Mesothelial cell of epicardium (in vitro differentiated cells): ENCODE measurements at places on chromosomes 3 and 15. TPM values are rescaled to one million over a fixed set of nuclear protein-coding genes. Genes with fewer than 3 reads are reported as not detected.

- no peak for DNase-seq
Observed at GRCh38 chr3:39189959-39190269, 2.5 kb downstream of the XIRP1 start.

Gene HHLA2
- not detected in 3 replicates for total RNA-seq

- no peak for DNase-seq
Observed at GRCh38 chr3:11717768-11718636, 74.3 kb upstream of the VGLL4 start.

Gene PSMA4
- total RNA-seq = 163 to 176 TPM (median 165 TPM) in 3 replicates

DNA sequence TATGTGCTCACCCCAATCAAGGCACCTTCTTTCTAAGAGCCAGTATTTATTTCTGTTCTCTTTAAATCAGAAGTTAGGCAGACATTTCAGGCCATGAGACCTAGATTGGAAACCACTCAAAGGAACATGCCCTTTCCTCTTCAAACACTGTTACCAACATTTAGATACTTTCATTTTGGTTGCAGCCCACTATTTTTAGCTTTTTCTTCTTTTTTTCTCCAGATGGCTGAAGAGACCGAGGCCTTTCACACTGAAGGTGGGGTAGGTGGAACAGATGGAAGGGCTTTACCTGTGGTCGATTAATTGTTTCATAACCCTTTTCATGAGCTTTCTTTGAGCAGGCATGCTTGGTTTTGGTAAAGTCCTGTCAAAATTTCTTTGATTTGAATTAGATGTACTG lies 10.9 kb upstream of the LZTFL1 start:
- DNase-seq = no peak

DNA sequence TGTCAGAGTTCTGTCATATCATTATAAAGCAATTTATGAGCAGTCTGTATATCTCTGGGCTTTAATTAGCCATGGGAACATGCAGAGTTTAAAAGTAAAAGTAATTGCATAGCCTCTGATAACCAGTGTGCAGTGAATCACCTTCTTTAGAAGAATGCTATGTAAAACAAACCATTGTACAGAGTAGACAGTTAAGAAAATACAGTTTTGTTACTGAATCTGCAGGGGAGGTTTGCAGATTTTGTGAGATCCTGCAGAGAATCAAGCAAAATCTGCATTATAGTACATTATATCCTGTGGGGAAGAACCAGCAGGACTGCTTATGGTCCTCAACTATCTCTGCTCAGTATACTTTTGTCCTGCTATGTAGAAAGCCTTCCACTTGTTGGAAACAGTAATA lies 396.2 kb upstream of the NAALADL2 start:
- no peak for DNase-seq

DNA sequence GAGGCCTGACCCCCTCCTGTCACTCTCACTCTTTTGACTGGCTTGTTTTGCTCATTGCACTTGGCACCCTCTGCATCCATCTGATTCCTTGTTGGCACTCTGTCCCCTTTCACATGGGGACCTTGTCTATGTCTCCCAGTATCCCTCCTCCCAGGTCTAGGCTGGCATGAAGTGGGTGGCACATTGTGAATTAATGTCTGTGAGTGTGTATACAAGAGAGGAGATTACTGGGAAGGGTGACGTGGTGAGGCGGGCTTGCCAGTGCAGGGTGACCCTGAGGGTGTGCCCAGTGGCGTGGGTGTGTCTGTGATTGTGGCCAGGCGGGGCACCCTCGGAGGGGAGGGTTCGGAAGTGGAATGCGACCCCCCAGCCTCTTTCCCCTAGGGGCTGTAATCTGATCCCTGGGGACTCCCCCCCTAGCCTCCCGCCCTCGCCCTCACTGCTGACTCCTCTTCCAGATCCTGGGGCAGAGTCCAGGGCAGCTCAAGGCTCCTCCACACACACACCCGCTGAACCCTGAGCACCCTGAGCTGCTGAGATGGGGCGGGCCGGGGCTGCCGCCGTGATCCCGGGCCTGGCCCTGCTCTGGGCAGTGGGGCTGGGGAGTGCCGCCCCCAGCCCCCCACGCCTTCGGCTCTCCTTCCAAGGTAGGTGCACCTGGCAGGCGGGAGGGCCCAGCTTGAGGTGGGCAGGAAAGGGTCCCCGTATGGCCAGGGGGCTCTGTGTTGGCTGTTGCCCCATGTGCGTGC lies at the start of gene SEMA3B:
TSS of gene SEMA3B (plus strand) at position 445 of the 749 bp plus-strand sequence. CDS start at position 539, 94 bp downstream.
- DNase-seq = no peak

DNA sequence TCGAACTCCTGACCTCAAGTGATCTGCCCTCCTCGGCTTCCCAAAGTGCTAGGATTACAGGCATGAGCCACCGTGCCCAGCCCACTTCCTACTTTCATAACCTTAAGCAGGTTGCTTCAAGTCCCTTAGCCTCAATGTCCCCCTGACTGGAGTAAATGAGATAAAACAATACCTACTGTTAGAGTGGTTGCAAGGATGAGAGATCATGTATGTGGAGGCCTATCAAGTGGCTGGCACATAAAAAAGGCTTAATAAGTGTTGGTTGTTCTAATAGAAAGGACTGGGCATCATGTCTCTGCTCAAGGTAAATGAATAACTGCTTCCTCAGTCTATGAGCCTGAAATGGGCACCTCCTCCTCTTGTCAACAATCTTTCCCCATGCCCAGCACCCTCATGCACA lies 25.9 kb upstream of the UBE2E1 start:
- DNase-seq = no peak

Gene NDN
- 84.8 to 89.0 TPM (median 85.8 TPM) in 3 replicates for total RNA-seq

Gene SLC22A13
- 0.34 to 0.85 TPM (median 0.75 TPM) in 3 replicates for total RNA-seq

DNA sequence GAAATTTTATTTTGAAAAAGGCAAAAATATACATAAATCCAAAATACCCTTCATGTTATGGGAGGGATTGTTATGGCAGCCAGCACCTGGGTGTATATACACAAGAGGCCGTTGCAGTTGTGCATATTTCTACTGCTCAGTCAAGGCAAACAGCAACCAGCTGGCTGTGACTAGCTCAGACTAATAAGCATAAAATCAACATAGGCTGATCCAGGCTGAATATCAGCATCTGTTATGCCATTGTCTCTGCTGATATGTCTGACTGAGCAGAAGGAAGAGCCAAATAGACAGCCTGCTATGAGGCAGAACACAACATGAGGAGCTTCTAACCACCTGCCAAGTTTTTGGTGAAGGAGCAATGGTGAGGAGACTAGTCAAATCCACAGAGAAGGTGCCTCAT lies 457.5 kb upstream of the ALCAM start:
- no peak for DNase-seq

Gene TNFAIP8L3
- 0.31 to 0.75 TPM (median 0.61 TPM) in 3 replicates for total RNA-seq

- DNase-seq = no peak
Observed at GRCh38 chr15:70436428-70436827, 326.9 kb downstream of the UACA start.

DNA sequence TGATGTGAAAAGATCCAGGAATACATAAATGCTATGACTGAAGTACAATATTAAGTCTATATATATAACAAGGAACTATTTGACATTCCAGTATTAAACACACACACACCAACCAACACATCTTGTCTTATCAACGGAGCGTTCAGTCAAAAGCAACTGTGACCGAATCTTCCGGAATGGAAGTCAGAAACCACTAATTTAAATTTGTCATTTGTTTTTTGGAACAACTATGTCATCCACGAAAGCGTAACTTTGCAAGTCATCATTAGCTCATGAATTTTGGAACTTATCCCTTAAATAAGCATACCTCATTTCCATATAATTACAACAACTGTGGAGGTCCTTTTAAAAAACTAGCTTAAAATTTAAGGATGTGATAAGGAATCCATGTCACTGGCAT lies 5.0 kb downstream of the ZNF385D start:
- no peak for DNase-seq

DNA sequence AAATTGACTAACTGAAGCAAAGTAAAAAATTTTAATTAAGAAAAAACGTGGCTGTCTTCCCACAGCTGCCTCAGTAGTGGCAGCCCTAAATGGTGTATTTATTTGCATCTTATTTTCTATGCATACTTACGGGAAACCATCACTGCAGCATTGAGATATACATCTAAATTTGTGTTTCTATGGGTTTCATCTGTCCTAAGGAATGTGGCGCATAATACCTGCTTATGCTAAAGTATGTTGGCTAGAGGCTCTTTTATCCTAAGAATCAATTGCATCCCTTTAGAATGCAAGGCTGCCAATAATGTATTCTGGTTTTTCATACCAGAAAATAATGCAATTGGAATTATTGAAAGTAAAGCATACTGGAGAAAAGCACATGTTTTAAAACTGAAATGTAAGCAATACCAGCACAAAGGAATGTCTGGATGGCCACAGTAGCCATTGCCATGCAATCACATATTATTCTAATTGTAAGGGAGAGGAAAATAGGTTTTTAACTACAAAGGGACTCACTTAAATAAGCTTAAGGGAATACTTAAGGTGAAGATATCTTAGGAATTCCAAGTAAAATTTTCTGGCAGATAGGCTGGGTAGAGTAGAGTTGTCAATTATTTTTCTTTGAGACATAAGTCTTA lies 834.5 kb upstream of the NECTIN3 start:
- DNase-seq = no peak

Gene ATP13A4
- total RNA-seq = 1.9 to 2.0 TPM (median 2.0 TPM) in 3 replicates

DNA sequence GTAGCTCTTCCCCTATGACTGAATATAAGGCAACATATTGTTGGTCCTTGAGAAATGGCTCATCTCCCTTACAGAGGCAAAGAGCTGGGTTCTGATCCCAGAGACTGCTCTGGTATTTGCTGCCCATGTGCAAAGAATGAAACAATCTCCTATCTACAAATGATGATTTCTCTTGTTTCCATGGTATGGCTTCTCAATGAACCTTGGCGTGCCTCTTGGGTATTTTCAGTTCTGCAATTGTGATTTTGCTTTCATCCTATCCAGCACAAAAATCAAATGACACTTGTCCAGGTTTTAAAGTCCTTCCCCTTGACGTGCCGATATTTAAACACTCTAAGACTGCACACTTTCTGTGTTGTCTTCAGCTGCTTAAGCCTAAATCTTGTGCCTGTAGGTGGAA lies 109.8 kb upstream of the NR2F2 start:
- no peak for DNase-seq

- DNase-seq = no peak
Observed at GRCh38 chr3:100558233-100558632, 51.2 kb upstream of the ADGRG7 start.

Gene NR1I2
- 0.07 to 0.20 TPM (median 0.11 TPM) in 3 replicates for total RNA-seq
